ENCODE measurements at places on chromosomes 5 and 9.

GRCh38 chr9:72984226-72984947, 31.5 kb upstream of the ALDH1A1 start:
- DNase-seq = no peak

- DNase-seq = no peak
Measured at GRCh38 chr5:76456258-76456657, 53.2 kb downstream of the IQGAP2 start.

DNA sequence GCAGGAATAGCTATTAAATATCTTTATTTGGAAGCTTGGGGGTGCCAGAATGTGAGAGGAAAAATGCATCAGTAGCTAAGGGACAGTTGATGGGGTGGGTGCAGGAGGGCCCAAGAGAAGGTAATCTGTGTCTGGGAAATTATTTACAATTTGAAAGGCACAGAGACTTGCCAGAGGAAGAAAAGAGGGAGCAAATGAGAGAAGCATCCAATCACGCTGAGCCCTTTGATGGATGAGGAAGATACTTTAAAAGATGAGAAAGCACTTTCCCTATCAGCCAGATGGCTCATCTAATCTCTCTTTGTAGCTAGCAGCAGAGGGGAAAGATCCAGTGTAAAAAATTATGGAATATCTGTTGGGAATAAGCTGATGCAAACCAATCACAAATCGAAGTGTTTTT, 57.0 kb upstream of the ABCA1 start:
- DNase-seq = no peak

DNA sequence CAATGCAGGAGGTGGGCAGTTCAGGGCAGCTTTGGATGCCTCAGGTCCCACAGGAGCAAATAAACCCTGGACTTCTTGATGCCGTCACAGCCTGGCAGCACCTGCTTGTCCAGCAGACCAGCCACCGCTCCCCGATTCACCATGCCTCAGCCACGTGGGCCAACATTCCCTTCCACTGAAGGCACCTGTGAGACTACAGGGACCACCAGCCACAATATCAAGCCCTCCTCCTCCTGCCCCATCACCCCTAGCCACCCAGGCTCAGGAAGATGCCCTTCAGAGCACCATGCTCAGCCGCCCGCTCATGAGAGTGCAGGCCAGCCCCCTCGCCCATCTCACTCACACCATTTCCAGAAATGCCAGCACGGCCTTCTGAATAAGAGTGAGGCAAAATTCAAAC, 234.7 kb downstream of the SYK start:
- no peak for DNase-seq

- DNase-seq = no peak
Measured at GRCh38 chr5:95375591-95375990, 15.6 kb upstream of the FAM81B start.

DNA sequence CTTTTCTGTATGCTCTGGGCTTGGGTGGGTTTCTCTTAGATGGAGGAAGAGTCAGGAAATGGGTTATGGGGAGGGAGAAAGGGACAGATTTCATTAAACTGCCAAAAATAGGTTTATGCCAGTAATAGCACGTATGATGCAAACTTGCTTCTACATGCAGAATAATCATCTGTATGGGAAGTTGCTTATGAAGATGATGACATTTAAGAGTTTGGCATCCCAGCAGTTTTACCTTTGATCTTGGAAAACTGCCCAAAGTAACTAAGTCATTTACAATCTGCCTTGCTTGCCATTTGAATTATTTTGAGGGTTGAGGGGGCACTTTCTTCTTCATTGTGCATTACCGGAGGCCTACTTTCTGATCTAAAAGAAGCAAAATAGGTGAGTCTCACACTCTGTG, 282.9 kb upstream of the ANKRD55 start:
- DNase-seq = no peak

GRCh38 chr5:127757576-127757975, 54.4 kb downstream of the CCDC192 start:
- DNase-seq = no peak

- DNase-seq = no peak
Measured at GRCh38 chr5:102796009-102796408, 40.9 kb downstream of the PAM start.

- DNase-seq = no peak
Measured at GRCh38 chr9:69180670-69181069, 6.6 kb downstream of the TJP2 start.

GRCh38 chr9:122118343-122119165, 25.4 kb upstream of the TTLL11 start:
- DNase-seq = no peak

- no peak for DNase-seq
Measured at GRCh38 chr5:6274846-6275543, 103.4 kb downstream of the MED10 start.

GRCh38 chr5:8213701-8214240, 344.8 kb downstream of the MTRR start:
- DNase-seq = no peak

GRCh38 chr5:83645936-83646335, 74.7 kb downstream of the HAPLN1 start:
- no peak for DNase-seq

GRCh38 chr9:101486693-101487442, 46.8 kb upstream of the RNF20 start:
- DNase-seq = no peak

GRCh38 chr9:10251490-10251889, 361.3 kb downstream of the PTPRD start:
- DNase-seq = no peak

DNA sequence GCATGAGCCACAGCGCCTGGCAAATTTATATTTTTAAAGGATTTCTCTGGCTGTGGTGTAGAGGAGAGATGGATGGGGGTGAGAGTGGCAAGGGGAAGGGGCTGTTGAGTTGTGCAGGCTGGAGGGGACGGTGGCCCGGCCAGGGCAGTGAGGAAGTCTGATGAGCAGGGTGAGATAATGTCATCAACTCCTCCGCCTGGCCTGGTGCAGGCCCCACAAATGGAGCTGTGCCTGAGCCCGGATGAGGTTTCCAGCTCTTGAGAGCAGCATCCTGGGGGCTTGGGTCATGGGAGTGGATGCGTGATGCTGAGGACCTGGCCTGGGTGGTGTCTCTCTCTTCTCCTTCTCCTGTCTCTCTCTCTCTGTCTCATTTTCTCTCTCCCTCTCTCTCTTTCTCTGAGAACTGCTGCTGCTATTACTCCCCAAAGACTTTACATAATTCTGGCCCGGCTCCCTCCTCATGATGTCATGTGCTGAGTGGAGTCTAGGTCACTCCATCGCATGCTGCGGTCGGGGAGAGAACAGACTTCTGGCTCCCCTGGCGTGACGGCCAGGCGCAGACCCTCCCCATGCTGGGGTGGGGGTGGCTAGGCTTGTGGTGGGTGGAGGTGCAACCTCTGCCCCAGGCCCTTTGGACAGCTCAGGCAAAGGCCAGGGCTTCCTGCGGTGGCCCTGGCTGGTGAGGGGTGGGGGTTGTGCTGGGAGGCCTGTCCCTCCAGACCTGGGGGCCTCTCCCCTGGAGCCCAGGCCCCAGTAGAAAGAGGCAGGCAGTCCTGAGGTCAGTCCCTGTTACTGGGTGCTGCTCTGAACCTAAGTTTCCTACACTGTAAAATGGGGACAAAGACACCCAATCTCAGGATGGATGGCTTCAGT, 26.4 kb downstream of the FGF18 start:
- no peak for DNase-seq

GRCh38 chr9:126860077-126860756, at the start of gene ZBTB34:
ZBTB34 (plus strand) TSS chr9:126860639; CDS start chr9:126879400, 18,761 bp downstream.
- DNase-seq = peak; percentile 49

- DNase-seq = no peak
Measured at GRCh38 chr5:72066705-72067107, 40.6 kb upstream of the MAP1B start.

- DNase-seq = no peak
Measured at GRCh38 chr9:94949370-94949769, 222.9 kb downstream of the AOPEP start.

- DNase-seq = no peak
Measured at GRCh38 chr9:35470340-35470739, 19.6 kb upstream of the RUSC2 start.

- no peak for DNase-seq
Measured at GRCh38 chr5:152855441-152855840, 450.4 kb upstream of the NMUR2 start.

DNA sequence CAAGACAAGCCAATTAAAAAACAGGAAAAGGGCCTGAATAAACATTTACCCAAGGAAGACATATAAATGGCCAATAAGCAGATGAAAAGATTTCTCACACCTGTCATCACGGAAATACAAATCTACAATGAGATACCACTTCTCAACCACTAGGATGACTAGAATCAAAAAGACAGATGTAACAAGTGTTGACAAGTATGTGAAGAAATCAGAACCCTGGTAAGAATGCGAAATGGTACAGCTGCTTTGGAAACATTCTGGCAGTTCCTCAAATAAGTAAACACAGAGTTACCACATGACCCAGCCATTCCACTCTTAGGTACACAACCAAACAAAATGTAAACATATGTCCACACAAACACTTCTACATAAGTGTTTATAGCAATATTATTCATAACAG, 32.5 kb downstream of the LEAP2 start:
- DNase-seq = no peak

DNA sequence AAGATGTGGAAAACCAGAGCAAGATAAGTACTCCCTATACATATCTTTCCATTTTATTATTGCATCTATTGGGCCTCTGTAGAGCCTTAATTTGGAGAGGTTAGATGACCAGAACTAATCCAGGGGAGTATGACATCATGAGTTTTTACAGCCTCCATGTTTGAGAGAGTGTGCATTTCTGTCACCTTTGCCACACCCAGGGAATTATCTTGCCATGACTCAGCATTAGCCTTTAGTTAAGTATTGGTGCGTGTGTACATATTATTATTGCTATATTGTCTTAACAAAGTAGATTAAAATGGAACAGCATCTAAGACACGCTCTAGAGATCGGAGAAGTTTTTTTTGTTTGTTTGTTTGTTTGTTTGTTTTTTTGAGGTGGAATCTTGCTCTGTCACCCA, 27.6 kb downstream of the DIMT1 start:
- no peak for DNase-seq

GRCh38 chr5:94024101-94024500, 282.7 kb upstream of the POU5F2 start:
- DNase-seq = no peak

DNA sequence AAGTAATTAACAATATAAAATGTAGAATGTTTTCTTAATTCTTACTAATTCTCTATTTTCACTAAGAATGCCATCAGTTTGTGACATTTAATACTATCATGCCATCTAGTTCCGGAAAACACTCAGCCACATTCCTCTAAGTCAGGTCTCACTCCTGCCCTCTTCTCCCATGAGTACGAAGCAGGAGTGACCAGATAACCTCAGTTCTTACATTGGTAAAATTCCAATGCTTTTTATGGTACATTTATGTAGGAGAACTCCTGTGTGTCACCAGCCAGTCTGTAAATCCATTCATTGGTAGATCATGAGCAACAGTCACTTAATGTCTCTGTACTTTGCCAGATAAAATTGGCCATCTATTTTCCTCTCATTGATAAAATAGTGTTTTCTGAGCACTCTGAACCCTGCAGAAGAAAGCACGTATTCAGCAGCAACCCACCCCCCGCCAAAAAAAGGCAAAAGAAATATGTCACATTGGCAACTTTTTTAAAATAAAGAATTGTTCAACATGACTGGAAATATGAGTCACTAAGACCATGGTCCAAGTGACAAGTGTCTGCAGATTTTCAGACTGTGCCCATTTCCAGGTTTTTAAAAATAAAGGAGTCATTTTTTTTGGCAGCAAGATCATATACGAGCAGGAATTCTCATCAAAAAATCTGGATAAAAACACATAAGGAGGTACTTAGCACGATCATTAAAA, 11.8 kb downstream of the GLIS3 start:
- no peak for DNase-seq

- DNase-seq = no peak
Measured at GRCh38 chr5:151008210-151008491, 12.2 kb upstream of the GPX3 start.

GRCh38 chr9:129693741-129694140, 28.3 kb downstream of the PRRX2 start:
- DNase-seq = no peak

- no peak for DNase-seq
Measured at GRCh38 chr5:102778478-102778877, 23.4 kb downstream of the PAM start.

GRCh38 chr9:95862343-95862742, 13.1 kb upstream of the ERCC6L2 start:
- no peak for DNase-seq

DNA sequence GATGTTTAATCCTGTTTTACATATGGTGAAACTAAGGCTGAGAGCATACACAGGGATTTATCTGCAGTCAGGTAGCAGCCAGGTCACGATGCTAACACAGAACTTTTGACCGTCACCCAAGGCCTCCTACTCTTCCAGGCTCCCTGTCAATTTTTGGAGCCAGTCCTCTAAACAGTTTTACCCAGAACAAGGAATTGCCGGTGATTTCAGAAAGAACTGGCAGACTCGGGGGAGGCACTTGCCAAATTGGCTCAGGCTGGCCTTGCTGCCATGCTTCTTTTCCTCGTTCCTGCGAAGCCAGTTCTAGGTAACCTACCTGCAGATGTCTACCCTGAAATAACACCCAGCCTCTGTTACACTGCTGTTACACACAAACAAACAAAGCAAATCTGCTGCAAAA, 21.2 kb downstream of the GRIA1 start:
- DNase-seq = no peak

All from T-cell (primary cell).